ENCODE measurements at places on chromosomes 16 and 17.

GRCh38 chr16:79613009-79613408, 12.5 kb upstream of the MAF start:
- peak; percentile 67 for DNase-seq

DNA sequence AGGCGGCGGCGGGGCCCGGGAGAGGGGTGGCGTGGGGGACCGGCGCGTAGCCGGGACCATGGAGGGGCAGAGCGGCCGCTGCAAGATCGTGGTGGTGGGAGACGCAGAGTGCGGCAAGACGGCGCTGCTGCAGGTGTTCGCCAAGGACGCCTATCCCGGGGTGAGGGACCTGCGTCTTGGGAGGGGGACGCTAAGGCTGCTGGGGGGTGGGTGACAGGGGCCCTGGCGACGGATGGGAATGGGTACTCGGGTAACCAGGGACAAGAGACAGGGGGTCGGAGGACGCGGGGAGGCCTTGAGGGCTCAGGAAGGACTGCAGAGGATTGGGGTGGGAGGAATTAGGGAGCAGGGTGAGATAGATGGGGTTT, 243 bp downstream of the RND2 start:
- no peak for DNase-seq

GRCh38 chr17:78039581-78039980, 81.1 kb downstream of the TNRC6C start:
- DNase-seq = no peak

DNA sequence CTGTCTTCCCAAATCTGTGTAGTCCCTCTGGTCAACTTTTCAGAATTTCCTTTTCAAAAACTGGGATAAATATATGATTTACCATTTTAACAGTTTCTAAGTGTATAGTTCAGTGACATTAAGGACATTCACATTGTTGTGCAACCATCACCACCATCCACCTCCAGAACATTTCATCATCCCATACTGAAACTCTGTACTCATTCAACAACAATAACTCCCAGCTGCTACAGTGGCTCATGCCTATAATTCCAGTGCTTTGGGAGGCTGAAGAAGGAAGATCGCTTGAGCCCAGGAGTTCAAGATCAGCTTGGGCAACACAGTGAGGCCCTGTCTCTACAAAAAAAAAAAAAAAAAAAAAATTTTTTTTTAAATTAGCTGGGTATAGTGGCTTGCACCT, 131.0 kb downstream of the AATF start:
- DNase-seq = no peak

GRCh38 chr16:64292161-64292560, 829.7 kb downstream of the CDH11 start:
- no peak for DNase-seq

DNA sequence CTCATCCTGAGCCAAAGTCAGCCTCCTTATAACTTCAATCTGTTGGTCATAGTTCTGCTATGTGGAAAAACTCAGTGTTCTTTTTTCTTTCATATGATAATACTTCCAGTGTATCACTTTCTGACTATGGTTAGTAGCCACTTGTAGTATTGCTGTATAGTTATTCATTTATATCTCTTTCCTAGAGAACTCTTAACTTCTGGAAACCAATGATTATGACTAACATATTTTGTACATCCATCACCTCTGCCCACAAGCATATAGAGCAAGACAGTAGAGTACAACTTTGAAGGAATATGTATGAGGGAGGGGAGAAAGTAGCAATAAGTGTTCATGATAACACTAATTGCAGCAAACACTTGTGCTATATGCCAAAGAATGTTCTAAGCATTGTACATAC, 38.6 kb downstream of the COX10 start:
- DNase-seq = peak; percentile 9

- no peak for DNase-seq
Measured at GRCh38 chr16:84654998-84655397, 6.7 kb downstream of the KLHL36 start.

- DNase-seq = no peak
Measured at GRCh38 chr17:36629970-36630502, 28.7 kb downstream of the MRM1 start.

DNA sequence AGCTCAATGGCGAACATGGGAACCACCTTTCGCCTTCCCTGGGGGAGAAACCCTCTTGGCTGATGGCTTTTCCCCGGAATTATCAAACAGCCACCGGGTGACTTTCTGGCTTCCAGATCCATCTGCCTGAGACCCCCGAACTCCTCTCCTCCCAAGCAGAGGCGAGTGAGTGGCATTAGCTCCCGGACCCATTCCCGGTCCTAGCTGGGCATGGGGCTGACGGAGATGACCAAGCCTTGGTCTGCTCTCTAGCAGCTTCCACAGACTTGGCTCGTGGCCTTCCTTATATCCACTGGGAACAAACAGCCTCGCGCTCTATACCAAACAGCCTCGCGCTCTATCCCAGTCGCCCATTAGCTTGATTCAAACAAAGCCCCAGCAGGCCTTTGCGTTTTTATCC, 62.4 kb downstream of the CCDC182 start:
- DNase-seq = no peak

DNA sequence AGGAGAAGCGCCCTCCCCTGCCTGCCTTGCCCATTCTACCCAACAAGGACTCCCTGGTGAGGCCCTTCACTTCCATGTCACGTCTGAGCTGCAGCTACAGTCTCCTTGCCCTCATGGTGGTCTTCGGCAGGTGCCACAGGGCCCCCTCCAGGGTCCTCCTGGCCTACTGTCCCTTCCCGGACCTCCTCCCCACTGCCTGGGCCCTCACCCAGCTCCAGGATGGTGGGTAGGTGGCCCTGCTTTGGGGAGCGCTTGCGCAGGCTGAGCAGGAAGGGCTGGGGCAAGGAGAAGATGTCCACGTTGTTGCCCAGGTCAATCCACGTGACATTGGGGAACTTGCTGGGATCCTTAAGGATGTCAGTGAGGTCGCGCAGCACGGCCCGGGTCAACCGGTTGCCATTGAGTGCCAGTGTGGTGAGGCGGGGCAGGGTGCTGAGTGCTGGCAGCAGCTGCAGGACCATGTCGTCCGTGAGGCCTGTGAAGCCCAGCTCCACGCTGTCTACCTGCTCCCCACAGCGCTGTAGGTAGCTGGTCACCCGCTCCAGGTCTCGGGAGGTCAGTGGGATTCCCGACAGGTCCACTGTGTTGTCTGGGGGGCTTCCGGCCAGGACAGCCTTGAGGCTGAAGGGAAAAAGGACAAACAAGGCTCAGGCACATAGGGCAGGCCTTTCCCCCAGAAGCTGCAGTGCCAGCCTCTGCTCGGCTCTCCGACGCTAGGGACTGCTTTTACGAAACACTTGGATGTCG, 28.3 kb downstream of the TRPV2 start:
- no peak for DNase-seq

DNA sequence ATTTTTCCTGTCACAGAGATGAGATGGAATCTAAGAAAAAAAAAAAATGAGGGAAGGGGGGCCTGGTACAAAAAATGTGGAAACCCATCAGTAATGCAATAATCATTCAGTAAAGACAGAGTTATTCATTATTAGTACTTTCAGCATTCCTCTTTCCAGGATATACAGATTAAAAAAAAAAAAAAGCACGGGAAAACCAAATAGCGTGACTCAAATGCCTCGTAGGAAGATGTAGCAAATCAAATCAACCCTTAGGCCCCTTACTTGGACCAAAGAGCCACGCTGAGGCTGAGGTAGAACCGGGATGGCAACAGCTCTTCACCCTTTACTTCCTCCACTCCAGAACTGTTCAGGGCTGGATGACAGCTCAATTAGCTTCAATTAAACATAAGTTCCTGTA, 52.5 kb downstream of the SMG6 start:
- DNase-seq = no peak

DNA sequence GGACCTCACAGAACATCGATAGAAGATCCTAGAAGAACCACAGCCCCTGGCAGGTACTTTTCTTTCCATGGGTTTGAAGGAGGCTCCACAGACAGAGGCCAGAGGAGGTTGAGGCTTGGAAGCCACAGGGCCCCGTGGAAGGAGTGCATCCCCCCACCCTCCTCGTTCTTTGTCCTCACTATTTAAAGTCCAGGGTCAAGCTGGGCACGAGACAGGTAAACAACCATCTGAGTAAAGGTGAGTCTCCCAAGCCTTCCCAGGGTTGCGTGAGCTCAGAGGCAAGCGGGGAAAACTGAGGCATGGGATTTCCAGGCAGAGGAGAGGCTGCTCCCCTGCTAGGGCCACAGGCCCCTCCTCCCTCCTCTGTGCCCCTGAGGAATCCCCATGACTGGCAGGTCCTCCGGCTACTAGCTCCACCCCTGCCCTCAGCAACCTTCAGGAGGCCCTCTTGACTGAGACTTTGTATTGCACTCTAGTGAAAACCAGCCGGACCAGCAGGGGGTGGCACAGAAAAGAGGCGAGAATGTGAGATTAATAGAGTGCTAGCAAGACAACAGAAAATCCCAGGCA, 927 bp upstream of the SULT1A2 start:
- DNase-seq = no peak

DNA sequence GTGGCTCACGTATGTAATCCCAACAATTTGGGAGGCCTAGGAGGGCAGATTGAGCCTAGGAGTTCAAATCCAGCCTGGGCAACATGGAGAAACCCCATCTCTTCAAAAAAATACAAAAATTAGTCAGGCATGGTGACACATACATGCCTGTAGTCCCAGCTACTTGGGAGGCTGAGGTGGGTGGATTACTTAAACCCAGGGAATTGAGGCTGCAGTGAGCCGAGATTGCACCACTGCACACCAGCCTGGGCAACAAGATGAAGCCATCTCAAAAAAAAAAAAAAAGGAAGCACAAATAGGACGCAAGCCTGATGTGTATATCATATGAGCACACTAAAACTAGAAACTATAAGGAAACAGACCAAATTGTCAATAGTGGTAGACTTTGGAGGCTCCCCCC, 17.1 kb upstream of the FLCN start:
- DNase-seq = no peak

- no peak for DNase-seq
Measured at GRCh38 chr16:67184453-67184994, 761 bp upstream of the MATCAP1 start.

- DNase-seq = no peak
Measured at GRCh38 chr17:57735230-57735629, 9.9 kb downstream of the CCDC182 start.

GRCh38 chr17:55264645-55265298, at the start of gene HLF:
HLF (plus strand) TSS chr17:55264960; CDS start chr17:55265485, 525 bp downstream.
- DNase-seq = peak; percentile 76
